Lung (tissue), 17 donors: ENCODE measurements at places on chromosomes 6 and 20.

- DNase-seq, result no peak
These were observed 9.5 kb downstream of the CBFA2T2 start for GRCh38 chr20:33499355-33499754.

- DNase-seq, result no peak
These were observed 380.0 kb upstream of the FLRT3 start for GRCh38 chr20:14717134-14717999.

DNA sequence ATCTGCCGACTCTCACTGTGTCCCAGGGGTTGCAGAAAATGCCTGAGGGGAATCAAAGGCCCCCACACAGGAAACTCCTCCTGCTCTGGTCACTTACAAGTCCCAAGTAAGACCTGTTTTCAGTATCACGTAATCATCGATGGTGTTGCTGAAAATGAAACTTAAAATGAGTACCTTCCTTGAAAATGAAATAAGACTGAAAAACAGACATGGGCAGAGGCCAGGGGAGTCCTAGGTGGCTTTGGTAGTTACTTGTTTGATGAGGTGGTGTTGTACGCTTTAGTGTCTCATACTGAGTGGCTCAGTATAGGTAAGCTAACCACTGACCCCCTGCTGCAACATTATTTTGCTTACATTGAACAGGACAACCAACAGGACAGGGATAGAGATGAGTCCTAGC lies 43.0 kb upstream of the SYNCRIP start:
- no peak for DNase-seq

- no peak for DNase-seq
These were observed 3.2 kb upstream of the RBM38 start for GRCh38 chr20:57387945-57388371.

GRCh38 chr6:170438402-170438753 lies 114.7 kb downstream of the PSMB1 start:
- peak; percentile 97 for DNase-seq

DNA sequence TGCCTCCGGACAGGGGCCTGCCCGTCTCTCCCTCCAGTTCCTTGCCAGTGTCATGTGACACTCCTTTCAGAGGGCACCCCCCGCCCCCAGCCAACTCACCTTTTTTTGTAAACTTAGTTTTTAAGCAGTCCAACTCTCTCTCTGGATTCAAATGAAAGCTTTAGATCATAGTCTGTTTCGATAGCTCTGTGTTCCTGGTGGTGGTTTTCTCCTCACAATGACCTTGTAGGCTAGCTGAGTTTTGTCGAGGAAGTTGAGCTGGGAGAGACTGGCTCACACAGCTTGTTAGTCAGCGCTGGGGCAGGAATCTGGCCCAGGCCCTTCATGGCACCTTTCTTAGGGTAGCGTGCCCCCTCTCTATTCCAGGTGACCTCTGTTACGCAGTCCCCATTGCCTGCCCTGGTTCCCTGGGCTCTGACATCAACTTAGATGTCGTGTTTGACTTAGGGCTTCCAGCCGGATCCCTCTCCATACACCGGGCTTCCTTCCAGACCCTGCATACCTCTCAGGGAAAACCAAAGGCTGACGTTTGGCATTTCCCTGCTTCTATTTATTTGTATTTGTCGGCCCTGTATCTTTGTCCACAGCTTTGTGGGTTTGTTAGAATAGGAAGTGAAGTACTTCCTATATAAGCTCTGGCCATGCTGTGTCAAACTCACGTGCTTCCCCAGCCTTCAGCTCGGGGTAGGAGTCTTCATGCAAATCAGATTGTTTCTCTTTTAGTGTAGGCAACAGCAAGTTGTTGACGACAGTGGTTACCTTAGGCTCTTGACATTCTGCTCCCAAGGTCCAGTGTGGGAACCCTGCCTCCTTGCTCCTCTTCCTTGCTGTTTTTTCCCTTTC lies 12.7 kb downstream of the IGF2R start:
- DNase-seq, result no peak

DNA sequence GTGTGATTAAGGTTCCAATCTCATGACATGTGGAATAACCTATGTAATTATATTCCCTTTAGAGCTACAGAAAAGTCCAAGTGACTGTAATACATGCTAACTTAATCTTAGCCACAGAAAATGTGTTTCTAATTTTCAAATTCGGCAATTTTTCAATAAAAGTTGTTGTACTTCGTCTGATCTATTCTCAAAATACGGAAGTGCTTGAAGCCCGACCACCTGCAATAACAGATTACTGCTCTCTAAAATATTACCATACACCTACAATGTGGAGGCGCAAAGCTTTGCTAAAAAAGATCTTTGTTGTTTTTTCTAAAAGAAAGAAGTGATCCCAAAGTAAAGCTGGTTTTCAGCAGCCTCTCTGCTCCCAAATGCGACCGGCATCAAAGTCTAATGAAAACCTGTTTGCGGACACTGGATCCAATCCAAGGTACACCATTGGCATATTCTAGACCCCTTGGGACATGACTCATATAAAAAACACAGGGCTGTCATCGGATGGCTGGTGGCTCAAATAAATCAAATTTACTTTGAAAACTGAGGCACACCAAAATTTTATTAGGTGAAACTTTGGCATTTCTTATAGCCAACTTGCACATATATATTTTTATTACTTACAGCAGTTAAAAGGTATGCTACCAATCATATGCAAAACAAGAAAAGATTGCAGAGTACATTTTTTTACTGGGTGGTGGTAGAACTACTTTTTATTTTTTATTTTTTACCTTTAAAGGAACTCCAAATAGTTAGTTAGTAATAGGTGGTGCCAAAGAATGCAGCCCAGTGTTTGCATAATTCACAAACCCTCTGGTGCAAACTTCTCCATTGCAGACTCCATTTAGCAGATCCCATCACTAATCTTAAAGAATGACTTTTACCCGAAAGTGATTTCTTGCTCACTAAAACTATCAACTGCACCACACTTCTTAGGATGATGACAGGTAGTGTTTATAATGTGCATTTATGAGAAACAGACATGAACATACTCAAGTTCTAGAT lies 118.7 kb upstream of the TBX18 start:
- DNase-seq, result no peak

GRCh38 chr20:14334306-14334930 lies 3.0 kb downstream of the FLRT3 start:
- peak; percentile 86 for DNase-seq

GRCh38 chr6:134389658-134390057 lies 71.7 kb upstream of the SGK1 start:
- no peak for DNase-seq

GRCh38 chr20:41178495-41178894 lies 41.2 kb downstream of the PLCG1 start:
- no peak for DNase-seq

DNA sequence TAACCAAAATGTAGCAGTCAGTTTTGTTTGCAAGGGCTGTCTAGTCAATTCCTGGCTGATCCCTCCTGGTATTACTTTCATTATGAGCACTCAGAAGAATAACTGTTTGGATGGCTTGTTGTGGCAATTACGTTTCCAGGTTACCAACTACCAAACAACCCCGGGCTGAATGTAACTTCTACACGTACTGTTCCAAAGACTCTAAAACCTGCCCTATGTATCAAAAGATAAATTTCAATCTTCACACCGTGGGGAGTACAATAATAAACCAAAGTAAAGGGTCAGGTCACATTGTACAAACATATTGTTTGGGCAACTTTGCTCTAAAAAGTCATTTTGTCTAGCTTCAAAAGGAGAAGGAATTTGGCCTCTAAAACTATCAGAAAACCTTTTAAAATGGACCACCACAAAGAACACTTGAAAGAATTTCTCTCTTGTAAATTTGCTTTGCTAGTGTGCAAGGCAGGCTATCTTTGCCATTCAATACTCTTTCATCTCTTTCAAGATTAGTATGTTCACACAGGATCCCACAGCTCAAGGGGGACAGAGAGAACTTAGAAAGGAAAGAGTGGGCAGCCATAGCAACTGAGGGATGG lies 27.6 kb downstream of the DCDC2 start:
- DNase-seq, result peak; percentile 22
